ENCODE measurements at places on chromosomes 1 and 21. TPM values are rescaled to one million over a fixed set of nuclear protein-coding genes. Genes with fewer than 3 reads are reported as not detected.

Gene TAF1A
- total RNA-seq, result 8.8 TPM

Gene VAMP3
- 75.1 TPM for total RNA-seq

Gene TEDDM1
- not detected for total RNA-seq

Gene NASP
- 153 TPM for total RNA-seq

Gene SPRR2A
- total RNA-seq, result not detected

Gene PLXNA2
- total RNA-seq, result 3.0 TPM
